ENCODE measurements at places on chromosomes 2 and 18.
A peak's percentile ranks its signal among the peaks of the same experiment; 100 is the strongest.

DNA sequence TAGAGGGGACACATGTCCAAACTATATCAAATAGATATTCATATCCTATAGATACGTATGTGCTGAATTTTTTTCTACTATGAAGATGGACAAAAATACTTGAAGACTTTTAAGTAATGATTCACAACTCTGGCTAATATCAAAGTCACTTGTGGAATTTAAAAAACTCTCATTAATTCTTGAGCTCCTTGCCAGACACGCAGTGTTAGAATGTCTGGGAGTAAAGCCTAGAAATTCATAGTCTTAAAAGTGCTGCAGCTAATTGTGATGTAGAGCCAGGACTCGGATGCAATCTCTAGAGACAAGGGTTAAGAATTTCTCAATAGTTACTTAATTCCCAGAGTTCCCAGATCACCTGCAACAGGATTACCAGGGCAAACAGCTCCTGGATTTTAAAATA is 107.4 kb downstream of the ARL6IP6 start:
- no peak for DNase-seq

GRCh38 chr2:50720697-50721315 is 311.1 kb downstream of the NRXN1 start:
- no peak for DNase-seq

GRCh38 chr2:25595393-25595792 is 78.0 kb downstream of the DTNB start:
- no peak for DNase-seq

- no peak for DNase-seq
These were observed 68.5 kb upstream of the FAM237A start for GRCh38 chr2:206573793-206574192.

- no peak for DNase-seq
These were observed 216.6 kb downstream of the HDAC4 start for GRCh38 chr2:239184179-239184578.

DNA sequence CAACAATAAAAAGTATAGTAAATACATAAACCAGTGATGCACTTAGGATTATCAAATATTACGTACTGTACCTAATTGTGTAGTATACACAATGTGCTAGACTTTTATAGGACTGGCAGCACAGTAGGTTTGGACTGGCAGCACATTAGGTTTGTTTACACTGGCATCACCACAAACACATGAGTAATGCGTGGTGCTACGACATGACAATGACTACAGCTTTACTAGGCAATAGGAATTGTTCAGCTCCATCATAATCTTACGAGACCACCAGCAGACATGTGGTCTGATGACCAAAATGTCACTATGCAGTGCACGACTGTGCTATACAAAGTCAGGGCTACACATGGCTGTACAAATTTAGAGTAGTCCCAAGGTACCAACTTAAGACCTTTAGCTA is 2.3 kb downstream of the MBOAT2 start:
- DNase-seq = no peak

DNA sequence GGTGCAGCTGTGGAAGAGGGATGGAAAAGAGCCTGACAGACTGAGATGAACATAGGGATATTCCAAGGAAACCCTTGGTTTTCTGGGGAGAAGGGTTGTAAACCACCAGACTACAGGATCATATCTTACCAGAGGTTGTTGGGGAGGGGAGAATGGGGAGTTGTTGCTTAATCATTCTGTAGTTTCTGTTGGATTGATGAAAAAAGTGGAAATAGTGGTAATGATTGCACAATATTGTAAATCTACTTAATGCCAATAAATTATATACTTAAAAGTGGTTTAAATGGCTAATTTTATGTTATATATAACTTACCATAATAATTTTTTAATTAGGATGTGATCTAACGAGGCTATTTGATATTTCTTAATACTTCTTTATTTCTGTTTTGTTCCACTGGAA is 800.9 kb downstream of the BCL11A start:
- DNase-seq = no peak

DNA sequence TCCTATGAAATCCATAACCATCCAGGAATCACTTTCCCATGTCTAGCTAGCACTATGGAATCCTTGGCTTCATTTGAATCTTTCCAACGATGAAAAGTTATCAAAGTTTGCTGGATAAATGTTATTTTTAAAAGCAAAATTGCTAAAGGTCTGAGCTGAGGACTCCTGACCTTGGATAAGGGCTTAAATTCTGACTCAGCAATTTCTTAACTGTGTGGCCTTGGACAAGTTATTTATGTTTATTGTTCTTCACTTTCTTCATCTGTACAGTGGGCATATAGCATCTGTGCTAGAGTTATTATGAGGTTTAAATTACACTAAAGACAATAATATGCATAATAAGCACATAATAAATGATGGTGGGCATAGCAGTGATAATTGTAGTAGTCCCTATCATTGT is 227.5 kb downstream of the KCNS3 start:
- DNase-seq = no peak

DNA sequence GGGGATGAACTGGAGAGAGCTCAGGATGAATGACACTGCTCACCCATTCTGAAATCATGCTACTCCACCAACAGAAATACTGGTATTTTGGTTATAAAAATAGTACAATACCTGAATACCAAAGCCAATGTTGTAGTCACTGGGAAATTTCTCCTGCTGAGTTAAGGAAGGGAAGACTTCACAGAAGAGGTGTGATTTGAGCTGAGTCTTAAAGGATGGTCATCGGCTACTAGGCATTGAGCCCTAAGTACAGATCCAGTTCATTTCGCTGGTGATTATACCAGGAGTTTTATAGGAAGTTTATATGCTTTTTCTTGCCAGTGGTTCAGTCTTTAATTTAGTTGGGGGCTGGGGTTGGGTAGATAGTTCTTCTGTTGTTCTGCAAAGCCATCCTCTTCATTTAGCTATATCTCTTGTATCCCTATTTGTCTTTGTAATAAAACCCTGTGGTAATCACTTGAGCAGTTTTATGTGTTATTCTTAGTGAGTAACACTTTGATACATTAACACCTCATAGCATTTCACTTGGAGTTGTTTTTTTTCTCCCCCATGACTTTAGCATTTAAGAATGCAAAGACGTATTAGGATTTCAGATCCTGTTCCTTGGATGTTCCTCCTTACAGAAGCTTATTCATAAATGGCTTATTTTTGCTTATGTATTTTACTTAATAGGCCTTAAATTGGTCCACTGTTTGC is 239.9 kb upstream of the FOSL2 start:
- no peak for DNase-seq

DNA sequence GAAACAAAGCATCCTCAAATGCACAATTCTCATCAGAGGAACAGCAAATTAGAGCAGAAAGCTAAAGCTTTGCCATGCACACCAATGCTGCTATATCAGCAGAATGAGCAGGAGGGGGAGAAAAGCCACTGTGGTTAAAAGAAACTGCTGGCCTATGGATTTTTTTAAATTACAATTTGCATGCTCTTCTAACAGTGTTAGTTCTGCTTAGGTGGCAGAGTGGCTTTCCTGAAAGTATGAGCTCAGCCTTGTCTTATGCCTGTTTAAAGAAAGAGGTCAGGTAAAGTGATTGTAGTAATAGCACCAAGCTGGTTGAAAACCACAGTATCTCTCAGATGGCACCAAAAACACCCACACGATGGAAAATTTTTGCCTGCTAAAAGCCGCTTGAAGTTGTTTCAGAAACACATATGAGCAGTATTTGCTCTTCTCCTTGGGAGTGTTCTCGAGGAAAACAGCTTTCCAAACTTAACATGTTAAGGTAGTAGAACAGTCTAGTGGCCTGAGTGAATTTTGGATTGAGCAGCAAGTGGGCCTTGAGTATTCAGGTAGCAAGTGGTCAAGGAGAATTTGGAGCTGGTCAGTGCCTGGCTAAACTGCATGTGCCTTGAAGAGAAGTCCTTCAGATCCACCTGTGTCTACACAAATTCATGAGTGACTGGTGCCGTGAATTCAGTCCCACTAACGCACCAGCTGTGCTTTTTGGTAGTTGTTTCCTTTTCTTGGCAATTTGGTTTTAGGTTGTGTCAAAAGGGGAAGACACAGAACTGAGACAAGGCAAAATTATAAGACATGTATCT is 19.6 kb upstream of the NDUFV2 start:
- DNase-seq = peak; percentile 79

GRCh38 chr2:6750411-6751158 is 115.1 kb downstream of the CMPK2 start:
- DNase-seq = no peak

- DNase-seq = no peak
These were observed 126.8 kb downstream of the CDC42EP3 start for GRCh38 chr2:37544591-37545031.

DNA sequence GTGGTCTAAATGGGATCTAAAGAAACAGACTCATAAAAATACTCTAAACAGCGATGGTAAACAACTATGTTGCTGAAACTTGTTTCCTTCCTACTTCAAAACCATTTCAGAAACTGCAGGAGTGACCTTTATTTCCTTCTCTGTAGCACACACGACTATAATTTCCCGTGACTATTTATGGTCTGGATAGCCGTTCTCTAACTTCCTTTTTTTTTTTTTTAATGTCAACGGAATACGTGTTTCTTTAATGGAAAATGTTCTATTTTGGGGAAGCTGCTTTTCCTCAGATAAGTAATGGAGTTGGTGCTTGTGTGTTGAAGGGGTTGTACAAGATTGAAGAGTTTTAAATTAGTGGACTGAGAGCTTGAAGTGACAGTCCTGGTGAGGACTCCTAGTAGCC is 224.1 kb downstream of the PHLPP1 start:
- peak; percentile 92 for DNase-seq

GRCh38 chr2:9423922-9424272 is 443 bp downstream of the CPSF3 start:
- DNase-seq = peak; percentile 36

GRCh38 chr2:62569907-62570841 is 64.2 kb upstream of the TMEM17 start:
- DNase-seq = no peak

DNA sequence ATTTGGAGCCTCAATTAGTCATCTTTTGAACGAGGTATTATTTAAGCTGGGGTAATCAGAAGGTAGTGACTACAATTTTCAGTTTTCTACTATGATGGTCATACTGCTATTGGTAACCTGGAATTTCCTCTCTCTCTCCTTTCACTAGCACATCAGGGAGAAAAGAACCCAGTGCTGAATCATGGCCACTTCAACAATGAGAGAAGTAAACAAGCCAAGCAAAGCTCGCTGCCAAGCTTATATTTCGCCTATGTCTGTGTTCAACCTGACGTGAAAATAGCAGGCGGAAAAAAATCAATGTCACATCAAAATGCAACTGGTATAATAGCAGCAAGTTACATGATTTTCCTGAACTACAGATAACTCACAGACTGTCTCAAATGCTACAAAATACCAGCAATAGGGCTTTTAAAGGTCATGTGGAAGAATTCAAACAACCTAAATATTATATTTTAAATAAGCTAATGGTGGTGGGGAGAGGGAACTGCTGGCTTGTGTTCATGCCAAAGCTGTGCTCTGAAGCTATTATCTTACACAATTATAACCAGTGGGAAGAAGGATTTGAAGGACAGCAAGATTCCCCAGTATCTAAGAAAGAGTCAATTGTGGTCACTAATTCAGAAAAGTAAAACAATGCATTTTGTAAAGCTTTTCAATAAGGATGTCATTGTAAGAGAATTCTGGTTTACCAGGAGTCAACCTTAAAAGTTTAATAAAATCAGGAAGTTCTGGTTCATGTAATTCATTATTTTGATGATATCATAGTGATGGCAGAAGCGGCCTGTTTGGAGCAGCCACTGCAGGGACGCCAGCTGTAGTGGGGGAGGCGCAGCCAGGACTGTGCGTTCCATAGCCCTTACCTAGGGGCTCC is 38.0 kb downstream of the RNF152 start:
- DNase-seq = no peak

DNA sequence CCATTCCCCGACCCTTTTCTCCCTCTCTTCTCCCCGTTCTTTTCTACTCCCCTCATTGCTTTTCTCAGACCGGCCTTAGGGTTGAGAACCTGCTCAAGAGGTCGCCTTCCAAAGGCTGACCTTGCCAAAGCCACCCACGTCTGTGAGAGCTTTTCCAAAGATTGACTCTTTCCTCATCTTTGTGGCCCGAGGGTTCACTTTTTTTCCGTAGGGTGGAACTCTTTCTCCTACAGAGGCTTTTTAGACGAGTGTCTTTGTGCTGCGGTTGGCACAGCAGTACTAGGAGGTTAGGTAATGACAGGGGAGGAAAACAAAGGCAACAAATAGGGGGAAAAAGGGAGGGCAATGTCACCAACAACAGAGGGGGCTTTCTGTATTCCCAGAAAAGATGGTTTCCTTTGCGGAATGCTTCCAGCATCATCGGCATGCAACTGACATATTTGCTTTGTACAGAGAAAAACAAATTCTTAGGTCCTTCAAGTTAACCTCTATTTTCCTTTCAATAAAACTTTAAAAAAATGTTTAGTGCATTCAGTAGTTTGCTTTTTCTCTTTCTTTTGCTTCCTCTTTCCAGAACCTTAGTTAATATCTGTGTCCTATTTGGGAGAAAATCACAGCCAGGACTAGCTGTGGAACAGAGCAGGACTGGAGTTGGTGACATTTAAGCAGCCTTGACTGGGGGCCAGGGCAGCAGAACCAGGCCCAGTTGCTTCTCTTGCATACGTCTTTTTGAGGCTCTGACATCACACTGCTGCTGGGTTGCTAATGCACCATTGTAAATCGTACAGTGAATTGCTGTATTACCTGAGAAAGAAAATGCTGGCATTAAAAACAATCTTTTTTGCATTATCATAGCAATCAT is 188.1 kb upstream of the FANCL start:
- no peak for DNase-seq

GRCh38 chr2:107717661-107718060 is 109.0 kb upstream of the RGPD4 start:
- no peak for DNase-seq

DNA sequence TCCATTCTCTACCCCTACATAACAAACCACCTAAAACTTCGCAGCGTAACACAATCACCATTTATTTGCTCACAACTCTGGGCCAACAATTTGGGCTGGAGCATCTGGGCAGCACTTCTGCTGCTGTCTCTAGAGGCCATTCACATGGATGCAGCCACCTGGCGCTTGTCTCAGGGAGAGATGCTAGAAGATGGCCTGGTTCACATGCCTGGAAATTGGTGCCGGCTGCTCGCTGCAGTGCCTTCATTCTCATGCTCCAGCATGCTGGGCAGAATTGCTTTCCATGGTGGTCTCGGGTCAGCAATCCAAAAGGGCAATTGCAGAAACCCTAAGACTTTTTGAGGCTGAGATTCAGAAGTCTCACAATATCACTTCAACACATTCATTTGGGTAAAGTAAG is 157.4 kb downstream of the SUCLG1 start:
- DNase-seq = no peak

DNA sequence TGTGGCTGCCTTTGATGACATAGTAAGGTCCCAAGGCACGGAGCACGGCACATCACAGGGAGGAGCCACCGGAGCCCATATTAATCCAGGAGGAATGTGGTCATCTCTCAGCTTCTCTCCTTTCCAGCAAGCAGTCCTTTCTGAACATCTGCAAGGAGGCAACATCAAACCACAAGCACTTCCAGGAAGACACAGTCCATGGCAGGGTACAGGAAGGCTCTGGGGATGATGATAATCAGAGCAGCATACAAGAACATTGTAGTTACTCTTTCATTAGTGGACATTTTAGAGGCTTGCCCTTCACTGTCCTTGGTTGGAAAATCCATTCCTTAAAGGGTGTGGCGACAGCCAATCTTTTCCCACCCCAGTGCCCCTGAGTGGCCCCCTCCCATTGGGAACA is 31.1 kb downstream of the YPEL5 start:
- DNase-seq = no peak

GRCh38 chr2:148512501-148512900 is 132.1 kb upstream of the EPC2 start:
- no peak for DNase-seq

Data from suppressor macrophage (primary cell).